ENCODE measurements at places on chromosomes 5 and 9. TPM values are rescaled to one million over a fixed set of nuclear protein-coding genes. Genes with fewer than 3 reads are reported as not detected.

POLK gene
- 5.4 TPM for polyA plus RNA-seq

PDLIM4 gene
- polyA plus RNA-seq = 28.0 TPM

GRM6 gene
- 0.50 TPM for polyA plus RNA-seq

CBY3 gene
- 0.38 TPM for polyA plus RNA-seq

C9orf153 gene
- polyA plus RNA-seq = 0.24 TPM

SPINK6 gene
- polyA plus RNA-seq = not detected

THBS4 gene
- polyA plus RNA-seq = 14.0 TPM

PTGS1 gene
- polyA plus RNA-seq = 0.10 TPM

FAM221B gene
- 0.09 TPM for polyA plus RNA-seq

BARX1 gene
- 0.87 TPM for polyA plus RNA-seq

RNF180 gene
- polyA plus RNA-seq = 2.0 TPM

ADAMTS16 gene
- 2.8 TPM for polyA plus RNA-seq

Measured in GM23338 (cell line).